ENCODE measurements at places on chromosomes 7 and 10. TPM values are rescaled to one million over a fixed set of nuclear protein-coding genes. Genes with fewer than 3 reads are reported as not detected.

DNA sequence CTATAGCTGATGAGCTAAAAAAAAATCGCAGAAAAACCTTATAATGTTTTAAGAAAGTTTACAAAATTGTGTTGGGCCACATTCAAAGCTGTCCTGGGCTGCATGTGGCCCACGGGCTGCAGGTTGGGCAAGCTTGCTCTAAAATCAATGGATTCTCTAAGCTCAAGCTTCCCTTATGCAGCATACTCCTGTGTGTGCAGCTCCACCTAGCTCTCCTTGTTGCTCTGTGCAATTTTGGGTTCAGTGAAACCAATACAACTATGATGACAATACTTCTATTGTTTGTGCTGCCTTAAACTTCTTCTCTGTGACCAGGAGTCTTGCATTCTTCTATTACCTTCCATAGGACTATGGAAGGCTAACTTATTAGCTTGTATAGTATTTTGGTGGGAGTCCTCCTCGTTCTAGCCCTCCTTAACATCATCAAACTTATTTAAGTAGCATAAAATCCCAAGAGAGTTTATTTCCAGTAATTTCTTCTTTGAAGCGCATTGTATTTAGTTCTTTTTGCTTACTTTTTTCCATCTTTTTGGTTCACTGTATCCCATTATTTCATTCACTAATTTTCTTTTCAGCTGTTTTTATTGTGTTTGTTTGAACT lies 170.9 kb upstream of the SMIM30 start:
- peak; percentile 34 for DNase-seq

DNA sequence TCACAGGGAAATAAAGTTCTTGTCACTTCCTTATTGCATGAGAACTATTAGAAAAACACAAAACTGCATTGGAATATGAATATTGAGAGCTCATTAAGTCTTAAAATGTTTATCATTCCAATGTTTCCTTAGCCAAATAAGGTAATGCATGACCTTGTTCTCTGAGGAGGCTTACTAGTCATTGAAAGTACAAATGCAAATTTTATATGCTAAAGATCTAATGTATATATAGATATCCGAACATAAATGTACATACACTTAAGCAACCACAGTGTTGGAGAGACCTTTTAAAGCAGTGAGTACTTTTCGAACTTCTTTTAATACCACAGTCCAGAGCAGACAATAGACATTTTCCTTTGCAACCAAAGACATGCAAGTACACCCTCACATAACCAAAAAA lies 96.1 kb downstream of the RELN start:
- DNase-seq = no peak

GRCh38 chr7:87151729-87152111 lies 533 bp upstream of the DMTF1 start:
- no peak for DNase-seq

SPOCK2 gene
- 41.8 TPM for total RNA-seq

CYP2E1 gene
- 0.40 TPM for total RNA-seq
